Upper lobe of left lung (tissue), 6 donors: ENCODE measurements at places on chromosomes 5 and 9.

DNA sequence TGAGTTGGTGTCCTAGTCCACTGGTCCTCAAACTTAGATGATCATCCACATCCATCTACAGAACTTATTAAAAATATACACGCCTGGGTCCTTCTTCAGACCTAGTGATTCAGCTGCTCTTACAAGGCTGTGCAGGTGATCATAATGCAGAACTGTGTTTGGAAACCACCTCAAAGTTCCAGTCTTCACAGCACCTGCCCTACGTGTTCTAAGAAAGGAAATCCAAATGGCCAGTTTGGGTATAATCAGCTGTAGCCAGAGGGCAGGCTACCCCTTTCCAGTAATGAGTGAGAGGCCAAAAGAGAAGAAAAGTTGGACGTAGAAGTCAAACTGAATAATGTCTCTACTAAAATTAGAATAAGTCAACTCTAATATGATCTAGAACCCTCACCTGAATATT lies 15.4 kb downstream of the REEP5 start:
- DNase-seq: no peak

GRCh38 chr5:134577796-134578577 lies 52.5 kb downstream of the JADE2 start:
- peak; percentile 77 for DNase-seq

DNA sequence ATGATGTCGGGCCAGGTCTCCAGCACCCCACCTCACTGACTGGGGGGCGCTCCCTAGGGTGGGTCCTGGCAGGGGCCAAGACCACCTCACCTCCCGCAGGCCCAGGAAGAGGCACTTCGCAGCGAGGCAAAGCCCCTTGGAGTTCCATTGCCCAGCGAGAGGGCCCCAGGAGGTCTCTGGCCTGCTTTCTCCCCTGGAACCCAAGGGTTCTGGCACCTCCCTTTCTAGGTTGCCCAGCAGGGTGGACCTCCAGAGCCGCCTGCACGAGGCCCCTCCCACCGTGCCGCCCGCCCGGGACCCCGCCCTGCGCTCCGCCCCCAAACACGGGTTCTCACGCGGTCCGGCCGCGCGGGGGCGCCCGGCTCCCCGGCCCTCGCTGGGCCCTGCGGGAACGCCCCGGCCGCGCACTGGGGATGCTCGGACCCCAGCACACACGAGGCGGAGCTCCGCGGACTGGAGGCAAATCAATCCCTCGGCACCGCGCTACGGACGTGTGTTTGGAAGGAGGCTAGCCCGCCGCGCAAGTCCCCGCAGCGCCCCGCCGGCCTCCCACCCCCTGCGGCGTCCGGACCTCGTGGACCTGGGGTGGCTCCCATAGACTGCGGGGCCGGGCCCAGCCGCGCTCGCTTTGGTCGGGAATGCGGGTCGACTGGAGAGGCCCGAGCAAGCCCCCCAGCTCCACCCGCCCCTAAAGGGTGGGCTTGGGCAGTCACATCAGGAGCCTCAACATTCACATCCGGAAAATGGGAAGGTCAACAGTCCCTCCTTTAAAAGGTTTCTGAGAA lies 99.5 kb upstream of the LMX1B start:
- DNase-seq: peak; percentile 95

DNA sequence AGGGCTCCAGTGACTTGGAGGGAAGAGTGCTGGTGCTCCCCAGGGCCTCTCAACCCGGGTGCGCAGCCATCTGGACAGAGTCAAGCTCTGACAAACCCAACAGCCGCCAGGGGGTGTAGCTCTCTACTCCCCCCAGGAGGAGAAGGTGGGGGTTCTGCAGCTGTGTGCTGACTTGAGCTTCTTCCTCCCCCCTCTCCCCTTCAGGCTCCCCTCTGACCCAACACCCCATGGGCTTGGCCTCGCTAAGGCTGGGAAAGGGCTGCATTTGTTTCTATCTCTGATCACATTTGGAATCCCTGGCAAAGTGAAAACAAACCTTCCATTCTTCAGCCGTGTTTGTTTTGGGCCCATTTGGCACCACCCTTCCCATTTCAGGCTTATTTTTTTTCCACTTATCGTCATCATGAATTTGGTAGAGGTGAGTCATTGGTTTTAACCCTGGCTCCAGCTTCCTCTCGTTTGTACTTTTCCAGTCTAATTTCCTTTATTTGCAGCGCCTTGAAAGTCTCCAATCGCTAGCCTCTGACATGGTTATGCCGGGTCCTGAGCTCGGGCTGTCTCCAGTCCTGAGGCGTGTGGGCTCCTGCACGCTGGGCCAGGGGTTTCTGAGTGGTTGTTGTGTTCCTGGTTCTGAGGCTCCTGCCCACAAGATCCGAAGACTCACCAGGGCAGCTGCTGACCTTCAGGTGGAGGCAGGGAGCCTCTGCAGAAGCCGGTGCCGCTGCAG lies 36.1 kb downstream of the DAP start:
- DNase-seq: no peak

DNA sequence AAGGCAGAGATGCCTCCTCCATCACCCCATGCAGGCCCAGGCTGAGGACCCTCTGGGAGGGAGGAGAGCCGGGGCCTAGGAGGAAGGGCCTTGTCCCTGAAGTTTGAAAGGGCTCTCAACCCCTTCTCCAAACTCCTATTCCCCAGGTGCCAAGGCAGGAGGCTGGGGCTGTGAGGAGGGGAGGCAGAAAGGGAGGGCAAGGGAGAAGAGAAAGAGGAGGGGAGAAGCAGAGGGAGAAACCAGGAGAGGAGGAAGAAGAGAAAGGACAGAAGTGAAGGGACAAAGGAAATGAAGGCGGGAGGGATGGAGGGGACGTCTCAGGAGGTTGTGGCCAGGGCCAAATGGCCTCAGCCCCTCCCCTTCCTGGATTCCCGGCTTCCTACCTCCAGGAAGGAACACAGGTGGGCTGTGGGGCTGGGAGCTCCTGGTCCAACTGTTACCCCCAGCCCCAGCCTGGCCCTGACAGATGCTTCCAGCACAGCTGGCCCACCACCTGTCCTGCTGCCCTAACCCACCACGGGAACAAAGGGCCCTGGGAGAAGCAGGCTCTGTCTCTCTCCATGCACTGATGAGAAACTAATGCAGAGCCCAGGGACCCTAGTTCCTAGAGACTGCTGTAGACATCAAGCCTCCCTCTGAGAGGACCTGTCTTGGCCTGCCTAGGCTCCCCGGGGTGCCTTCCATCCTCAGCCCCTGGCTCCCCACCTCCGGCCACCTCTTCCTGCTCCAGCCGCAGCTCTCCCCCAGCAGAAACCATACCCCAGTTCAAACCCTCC lies 3.5 kb downstream of the DBN1 start:
- no peak for DNase-seq

DNA sequence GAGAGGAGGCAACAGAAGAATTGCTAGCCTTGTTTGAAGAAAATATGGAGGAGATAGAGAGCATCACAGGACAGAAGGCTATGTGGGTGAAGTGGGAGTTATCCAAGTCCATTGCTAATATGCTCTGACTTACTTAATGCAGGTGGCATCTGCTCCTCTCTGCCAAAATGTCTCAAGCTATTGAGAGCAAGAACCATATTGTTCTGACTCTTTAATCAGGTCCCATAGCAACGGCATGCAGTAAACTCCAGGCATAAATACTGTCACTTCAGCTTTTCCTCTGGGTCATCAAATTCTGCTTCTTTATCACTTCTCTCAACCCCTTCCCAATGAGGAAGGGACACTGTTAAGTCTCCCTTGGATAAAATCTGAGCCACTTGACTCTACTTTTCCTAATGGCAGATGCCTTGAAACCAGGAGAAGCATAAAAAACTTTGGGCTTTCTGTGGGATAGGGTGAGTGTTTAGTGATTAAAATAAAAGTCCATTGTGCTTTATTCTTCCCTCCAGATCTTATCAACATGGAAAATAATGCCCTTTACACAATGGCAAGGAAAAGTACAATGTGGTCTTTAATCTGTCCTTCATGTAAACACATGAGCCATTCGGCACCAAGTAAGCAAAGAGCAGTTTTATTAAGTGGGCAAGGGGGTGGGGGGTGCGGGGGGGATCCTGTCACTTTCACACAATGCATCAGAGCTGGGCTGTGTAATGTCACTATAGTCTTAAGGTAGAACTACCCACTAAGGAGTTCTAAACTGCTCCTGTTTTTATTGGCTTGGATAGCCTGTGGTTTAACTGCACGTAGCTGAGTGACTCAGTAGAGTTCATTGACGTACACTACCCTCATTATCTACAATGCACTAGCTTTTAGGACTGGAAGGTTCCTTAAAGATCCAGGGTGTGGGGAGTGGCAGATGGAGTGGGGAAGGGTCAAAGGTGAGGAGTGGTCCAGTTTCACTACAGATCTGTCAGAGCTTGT lies 71.0 kb upstream of the TARS1 start:
- DNase-seq: no peak

- DNase-seq: no peak
Measured at GRCh38 chr5:106860398-106861044, 810.2 kb downstream of the EFNA5 start.

GRCh38 chr9:89621031-89621430 lies 16.2 kb downstream of the GADD45G start:
- no peak for DNase-seq

GRCh38 chr5:111972080-111972479 lies 215.1 kb upstream of the NREP start:
- DNase-seq: no peak
